ENCODE measurements at places on chromosomes 3 and 15.

GRCh38 chr15:100728371-100729201, 126.2 kb downstream of the ASB7 start:
- no peak for DNase-seq

DNA sequence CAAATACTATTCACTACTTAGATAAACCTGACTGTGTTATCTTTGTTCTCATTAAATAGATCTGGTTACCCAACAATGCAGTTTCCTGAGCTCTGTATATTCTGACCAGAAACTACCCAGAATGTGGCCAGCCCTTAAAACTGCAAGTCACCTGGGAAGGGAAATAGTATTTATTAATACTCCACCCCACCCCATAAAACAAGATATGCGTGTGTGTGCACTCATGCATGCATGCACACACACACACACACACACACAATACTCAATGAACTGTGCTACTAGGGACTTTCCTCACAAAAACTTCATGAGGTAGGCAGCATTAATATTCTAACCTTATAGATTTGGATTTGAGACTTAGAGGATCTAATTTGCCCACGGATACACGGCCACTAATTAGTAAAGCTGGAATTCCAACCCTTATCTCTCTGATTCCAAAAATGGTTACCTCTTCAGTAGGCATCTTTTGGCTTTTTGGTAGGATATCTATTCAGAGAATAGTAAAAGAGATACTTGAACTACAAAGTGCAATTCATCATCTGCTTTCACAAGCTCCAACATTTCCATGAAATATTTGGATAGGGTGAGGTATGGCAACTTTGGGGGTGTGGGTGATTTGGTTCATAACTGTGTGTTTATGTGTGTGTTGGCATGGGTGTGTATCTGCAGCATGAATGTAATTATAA, 197.0 kb upstream of the CFAP20DC start:
- DNase-seq, result no peak

- DNase-seq, result no peak
These were observed 99.9 kb downstream of the PLD1 start for GRCh38 chr3:171710359-171710758.

- no peak for DNase-seq
These were observed 35.8 kb downstream of the GASK1A start for GRCh38 chr3:43014956-43015355.

DNA sequence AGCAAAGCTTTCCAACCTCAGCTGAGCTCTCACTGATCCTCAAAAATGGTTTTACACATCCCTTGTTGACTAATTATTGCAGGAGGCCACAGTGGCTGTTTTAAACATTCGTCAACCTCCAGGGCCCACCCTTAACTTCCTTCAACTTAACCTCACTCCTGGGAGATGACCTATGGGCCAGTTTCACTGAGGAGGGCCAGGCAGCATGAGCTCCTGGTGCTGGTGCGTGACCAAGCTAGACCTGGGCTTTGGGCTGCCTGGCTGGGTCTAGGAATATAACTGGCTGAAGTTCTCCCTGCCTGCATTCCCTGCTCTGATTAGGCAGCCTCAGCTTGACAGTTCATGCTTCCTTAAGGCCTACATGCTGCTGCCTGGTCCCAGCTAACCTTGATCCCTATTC, 273.7 kb upstream of the ATP11B start:
- DNase-seq, result no peak

DNA sequence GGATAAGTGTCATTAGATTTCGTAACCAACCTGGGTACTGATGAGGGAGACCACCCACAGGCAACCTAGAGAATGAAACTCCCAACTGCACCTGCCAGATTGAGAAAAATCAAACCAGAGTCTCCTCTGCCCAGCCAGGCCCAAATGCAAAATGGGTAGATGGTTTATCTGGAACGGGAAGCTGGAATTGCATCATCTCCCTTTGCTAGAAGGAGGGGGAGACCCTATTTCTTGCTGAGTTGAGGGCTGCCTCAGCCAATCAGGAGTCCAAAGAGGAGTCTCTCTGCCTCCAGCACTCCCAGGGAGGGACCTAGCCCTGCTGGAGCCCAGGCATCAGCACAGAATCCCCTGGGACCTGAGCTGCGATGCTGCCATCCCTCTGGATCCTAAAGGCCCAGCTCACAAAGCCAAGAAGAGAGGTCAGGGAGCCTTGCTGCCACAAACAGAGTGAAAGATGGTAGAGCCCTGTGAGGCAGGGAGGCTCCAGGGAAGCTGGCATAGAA, 8.1 kb downstream of the RMDN3 start:
- DNase-seq, result no peak

DNA sequence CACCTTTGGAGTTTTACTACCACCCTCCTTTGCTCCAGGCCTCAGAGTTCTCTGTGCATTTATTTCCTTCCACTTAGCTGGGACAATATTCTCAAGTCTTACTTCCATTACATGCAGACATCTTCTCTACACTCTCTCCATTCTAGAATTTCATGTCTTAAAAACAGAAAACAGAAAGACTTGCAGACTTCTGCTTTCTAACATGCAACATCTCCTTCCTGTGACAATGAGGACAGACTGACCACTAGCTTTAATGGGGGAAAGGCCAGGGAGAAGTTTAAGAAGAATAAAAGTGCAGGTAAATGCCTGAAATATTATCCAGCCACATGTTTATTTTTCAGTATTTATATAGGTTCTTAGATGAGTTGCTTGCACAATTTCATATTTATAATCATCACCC, 17.1 kb upstream of the CSTA start:
- DNase-seq, result no peak
